ENCODE measurements at places on chromosomes 12 and 14.

GRCh38 chr12:132316497-132317232, 12.7 kb downstream of the GALNT9 start:
- DNase-seq, result no peak
- H3K27ac ChIP-seq, result no peak overlapping the region
- no peaks in the 10 kb centered on the region for H3K4me1 ChIP-seq

DNA sequence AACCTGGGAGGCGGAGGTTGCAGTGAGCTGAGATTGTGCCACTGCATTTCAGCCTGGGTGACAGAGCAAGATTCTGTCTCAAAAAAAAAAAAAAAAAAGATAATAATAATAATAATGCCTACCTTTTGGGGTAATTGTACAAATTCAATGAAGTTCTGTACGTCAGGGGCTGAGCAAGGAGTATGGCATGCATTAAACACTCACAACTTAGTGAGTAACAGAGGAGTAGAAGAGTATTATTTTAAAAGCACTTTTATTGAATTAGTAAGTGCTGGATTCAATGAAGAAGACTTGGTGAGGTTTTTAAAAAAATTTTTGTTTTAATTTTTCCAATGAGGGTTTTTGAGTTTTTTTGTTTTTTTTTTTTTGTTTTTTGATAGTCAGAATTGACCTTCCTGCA, 783.6 kb upstream of the TBX3 start:
- DNase-seq, result no peak
- H3K4me3 ChIP-seq, result no peak overlapping the region
- H3K27ac ChIP-seq, result no peak overlapping the region
- H3K4me1 ChIP-seq, result no peaks in the 10 kb centered on the region
- no peaks in the 10 kb centered on the region for H3K27me3 ChIP-seq

- H3K36me3 ChIP-seq, result no peaks in the 10 kb centered on the region
- no peak overlapping the region for H3K4me3 ChIP-seq
- no peaks in the 10 kb centered on the region for H3K4me1 ChIP-seq
- no peaks in the 10 kb centered on the region for H3K27me3 ChIP-seq
- H3K27ac ChIP-seq, result no peak overlapping the region
Measured at GRCh38 chr14:53109105-53110041, 43.8 kb downstream of the DDHD1 start.

- no peaks in the 10 kb centered on the region for H3K36me3 ChIP-seq
- H3K4me1 ChIP-seq, result peaks cover 5% of the 10 kb centered on the region
- H3K27me3 ChIP-seq, result no peaks in the 10 kb centered on the region
Measured at GRCh38 chr12:97535582-97535981, 73.0 kb downstream of the RMST start.

DNA sequence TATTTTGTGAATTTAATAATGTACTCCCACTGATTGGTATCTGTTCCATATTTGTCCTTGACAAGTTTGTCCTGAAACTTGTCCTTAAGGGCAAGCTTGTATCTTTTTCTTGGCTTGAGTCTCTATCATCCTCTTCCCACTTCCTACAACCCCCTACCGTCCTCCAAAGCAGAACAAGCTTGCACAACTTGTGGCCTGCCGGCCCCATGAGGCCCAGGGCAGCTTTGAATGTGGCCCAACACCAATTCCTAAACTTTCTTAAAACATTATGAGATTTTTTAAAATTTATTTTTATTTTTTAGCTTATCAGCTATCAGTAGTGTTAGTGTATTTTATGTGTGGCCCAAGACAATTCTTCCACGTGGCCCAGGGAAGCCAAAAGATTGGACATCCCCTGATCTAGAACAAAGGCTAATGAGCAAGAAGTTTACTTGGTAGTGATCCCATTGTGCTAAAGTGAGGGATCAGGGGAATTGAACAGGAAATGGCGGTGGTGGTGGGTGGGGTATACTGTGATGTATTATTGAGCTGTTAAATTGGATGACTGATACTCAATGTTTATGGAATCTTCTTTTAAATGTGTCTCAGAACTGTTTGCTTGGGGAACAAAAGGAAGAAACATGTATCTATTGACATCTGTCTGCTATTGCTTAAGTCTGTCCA, 37.8 kb downstream of the TMX1 start:
- DNase-seq, result no peak
- H3K36me3 ChIP-seq, result no peaks in the 10 kb centered on the region
- H3K27me3 ChIP-seq, result no peaks in the 10 kb centered on the region
- no peaks in the 10 kb centered on the region for H3K4me1 ChIP-seq
- H3K4me3 ChIP-seq, result no peak overlapping the region

DNA sequence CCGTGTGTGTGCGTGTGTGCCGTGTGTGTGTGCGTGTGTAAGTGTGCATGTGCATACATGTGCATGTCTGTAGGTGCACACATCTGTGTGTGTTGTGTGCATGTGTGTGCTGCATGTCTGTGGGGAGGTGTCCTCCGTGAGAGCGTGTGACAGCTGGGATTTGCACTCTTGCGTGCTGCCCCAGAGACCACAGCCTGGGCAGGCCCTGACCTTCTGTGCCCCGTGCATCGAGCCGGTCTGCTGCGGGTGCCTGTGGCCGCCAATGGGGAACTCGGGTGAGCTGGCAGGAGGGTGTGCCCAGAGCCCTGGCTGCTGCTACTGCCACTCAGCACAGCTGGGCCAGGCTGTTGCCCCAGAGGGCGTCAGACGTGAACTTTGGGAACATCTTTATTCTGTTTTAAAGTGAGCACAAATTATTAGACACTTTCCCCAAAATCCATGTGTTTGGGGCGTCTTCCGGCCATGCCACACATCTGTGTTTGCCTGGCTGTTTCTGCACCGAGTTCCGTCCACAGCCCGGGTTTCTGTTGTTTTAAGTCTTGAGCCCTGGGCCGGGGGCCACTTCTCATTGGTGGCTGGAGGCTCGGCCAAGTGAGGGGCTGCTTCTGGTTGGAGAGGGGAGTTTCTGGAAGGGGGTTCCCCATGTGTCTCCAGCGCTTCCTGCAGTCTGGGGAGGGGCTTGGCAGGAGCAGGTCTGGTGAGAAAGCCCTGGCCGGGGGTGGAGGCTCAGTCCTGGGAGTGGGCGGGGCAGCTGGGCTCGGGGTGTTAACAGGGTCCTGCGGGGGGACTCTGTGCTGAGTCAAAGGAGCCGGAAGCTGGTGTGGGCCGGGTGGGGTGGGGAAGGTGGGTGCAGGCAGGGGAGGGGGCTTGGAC, 7.6 kb downstream of the CEP170B start:
- H3K4me1 ChIP-seq, result peaks cover 12% of the 10 kb centered on the region
- no peaks in the 10 kb centered on the region for H3K27me3 ChIP-seq
- no peak overlapping the region for H3K4me3 ChIP-seq
- no peaks in the 10 kb centered on the region for H3K36me3 ChIP-seq

GRCh38 chr14:61186341-61187195, 94.6 kb downstream of the TMEM30B start:
- no peak overlapping the region for H3K27ac ChIP-seq
- no peaks in the 10 kb centered on the region for H3K36me3 ChIP-seq
- H3K4me1 ChIP-seq, result peaks cover 37% of the 10 kb centered on the region
- DNase-seq, result peak; percentile 16

- peaks cover 6% of the 10 kb centered on the region for H3K4me1 ChIP-seq
- H3K36me3 ChIP-seq, result no peaks in the 10 kb centered on the region
- no peak overlapping the region for H3K4me3 ChIP-seq
Measured at GRCh38 chr12:105427883-105428282, 97.4 kb downstream of the C12orf75 start.

- H3K4me1 ChIP-seq, result no peaks in the 10 kb centered on the region
- no peaks in the 10 kb centered on the region for H3K36me3 ChIP-seq
- H3K27ac ChIP-seq, result no peak overlapping the region
- no peak overlapping the region for H3K4me3 ChIP-seq
Measured at GRCh38 chr12:119589634-119590033, 3.9 kb upstream of the TMEM233 start.

DNA sequence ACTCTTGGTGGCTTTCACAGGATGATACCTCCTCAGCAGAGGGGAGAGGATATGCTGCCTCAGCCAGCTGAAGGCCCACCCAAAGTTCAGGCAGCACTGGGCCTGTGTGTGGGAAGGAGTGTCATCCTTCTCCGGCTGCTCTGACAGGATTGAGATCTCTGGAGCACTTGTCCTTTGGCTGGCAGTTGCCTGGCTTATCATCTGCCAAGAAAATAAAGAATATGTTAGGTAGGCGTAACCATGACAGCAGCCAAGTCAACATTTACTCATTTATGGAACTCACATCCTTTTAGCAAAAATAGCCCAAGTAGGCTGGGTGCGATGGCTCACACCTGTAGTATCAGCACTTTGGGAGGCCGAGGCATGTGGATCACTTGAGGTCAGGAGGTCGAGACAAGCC, 68.5 kb downstream of the PPFIBP1 start:
- peaks cover 23% of the 10 kb centered on the region for H3K4me1 ChIP-seq
- no peak overlapping the region for H3K4me3 ChIP-seq
- no peaks in the 10 kb centered on the region for H3K36me3 ChIP-seq
- H3K27me3 ChIP-seq, result no peaks in the 10 kb centered on the region
- DNase-seq, result peak; percentile 87

DNA sequence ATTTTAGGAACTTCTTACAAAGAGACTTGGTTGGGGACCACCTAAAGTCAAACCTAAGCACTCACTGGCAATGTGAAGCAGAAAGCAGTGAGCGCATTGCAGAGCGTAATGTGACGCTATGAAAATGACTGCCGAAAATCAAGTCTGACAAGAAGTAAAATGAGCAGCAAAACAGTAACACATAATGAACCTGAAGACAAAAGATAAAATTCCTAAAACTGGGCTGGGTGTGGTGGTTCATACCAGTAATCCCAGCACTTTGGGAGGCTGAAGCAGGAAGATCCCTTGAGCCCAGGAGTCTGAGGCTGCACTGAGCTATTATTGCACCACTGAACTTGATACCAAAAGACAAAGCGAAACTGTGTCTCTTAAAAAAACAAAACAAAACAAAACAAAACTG, 16.5 kb downstream of the CORO1C start:
- H3K27ac ChIP-seq, result no peak overlapping the region
- peaks cover 12% of the 10 kb centered on the region for H3K36me3 ChIP-seq
- no peak for DNase-seq
- peaks cover 16% of the 10 kb centered on the region for H3K4me1 ChIP-seq
- no peak overlapping the region for H3K4me3 ChIP-seq

DNA sequence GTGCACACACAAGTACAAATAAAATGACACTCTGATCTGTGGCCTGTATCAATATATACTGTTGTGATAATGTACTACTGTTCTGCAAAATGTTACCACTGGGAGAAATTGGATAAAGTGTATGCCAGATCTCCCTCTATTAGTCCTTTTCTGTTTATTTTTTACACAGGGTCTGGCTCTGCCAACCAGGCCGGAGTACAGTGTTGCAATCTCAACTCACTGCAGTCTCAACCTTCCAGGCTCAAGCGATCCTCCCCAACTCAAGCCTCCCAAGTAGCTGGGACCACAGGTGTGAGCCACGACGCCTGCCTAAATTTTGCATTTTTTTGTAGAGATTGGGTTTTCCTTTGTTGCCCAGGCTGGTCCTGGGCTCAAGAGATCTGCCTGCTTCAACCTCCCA, 1.9 kb downstream of the NT5DC3 start:
- H3K27ac ChIP-seq, result no peak overlapping the region
- DNase-seq, result no peak
- H3K36me3 ChIP-seq, result no peaks in the 10 kb centered on the region
- H3K4me3 ChIP-seq, result peak overlapping the region; percentile 68
- no peaks in the 10 kb centered on the region for H3K27me3 ChIP-seq

- H3K27me3 ChIP-seq, result no peaks in the 10 kb centered on the region
- H3K4me1 ChIP-seq, result peaks cover 22% of the 10 kb centered on the region
- no peak overlapping the region for H3K27ac ChIP-seq
- DNase-seq, result no peak
- no peak overlapping the region for H3K4me3 ChIP-seq
Measured at GRCh38 chr12:64170024-64170423, 52.1 kb downstream of the KICS2 start.

GRCh38 chr12:102964872-102965271, 7.4 kb downstream of the ASCL1 start:
- H3K27me3 ChIP-seq, result peaks cover 56% of the 10 kb centered on the region
- no peak for DNase-seq
- no peaks in the 10 kb centered on the region for H3K4me1 ChIP-seq
- H3K27ac ChIP-seq, result no peak overlapping the region

DNA sequence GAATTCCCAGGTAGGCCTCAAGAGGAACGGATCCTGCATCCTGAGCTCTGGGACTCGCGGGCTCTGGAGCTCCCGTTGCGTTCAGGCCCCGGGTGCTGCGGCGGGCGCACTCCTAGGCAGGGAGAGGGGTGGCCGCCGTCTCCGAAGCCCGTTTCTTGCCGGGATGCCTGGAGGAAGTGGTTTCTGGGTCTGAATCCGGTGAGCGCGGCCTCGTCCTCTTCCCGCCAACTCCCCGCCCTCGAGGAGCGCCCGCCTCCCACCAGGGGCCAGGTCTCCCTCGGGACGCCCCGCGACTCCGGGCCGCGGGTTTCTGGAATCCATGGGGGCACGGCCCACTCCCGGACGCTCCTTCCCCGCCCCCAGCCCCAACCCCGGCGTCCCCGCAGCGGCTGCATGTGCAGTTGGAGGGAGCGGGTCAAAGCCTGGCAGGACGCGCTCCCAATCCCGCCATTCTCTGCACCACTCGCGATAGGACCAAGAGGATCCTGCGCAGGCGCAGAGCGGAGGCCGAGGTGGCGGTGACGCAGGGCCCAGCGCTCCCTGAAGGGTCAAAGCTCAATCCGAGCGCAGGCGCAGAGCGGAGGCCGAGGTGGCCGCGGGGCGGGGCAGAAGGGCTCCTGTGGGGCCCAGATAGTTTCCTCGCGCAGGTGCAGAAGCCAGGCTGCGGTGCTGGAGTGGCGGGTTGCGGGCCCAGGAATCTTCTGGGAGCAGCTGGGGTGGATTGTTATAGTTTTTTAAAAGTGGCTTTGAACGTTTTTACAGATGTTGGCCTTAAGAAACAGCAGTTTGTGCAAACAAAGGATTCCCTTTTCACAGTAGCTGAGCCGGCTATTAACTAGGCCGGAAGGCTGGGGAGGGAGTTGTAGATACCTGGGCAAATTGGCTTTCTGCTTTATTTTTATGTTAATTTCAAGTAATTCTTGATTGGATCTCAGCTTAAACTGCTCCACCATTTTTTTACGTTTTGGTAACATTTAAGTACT, 796.4 kb downstream of the AACS start:
- no peaks in the 10 kb centered on the region for H3K4me1 ChIP-seq
- no peaks in the 10 kb centered on the region for H3K27me3 ChIP-seq
- H3K36me3 ChIP-seq, result no peaks in the 10 kb centered on the region

- no peak overlapping the region for H3K27ac ChIP-seq
- H3K27me3 ChIP-seq, result no peaks in the 10 kb centered on the region
- H3K4me3 ChIP-seq, result no peak overlapping the region
- H3K4me1 ChIP-seq, result no peaks in the 10 kb centered on the region
Measured at GRCh38 chr12:64122154-64122553, 99.9 kb downstream of the KICS2 start.

DNA sequence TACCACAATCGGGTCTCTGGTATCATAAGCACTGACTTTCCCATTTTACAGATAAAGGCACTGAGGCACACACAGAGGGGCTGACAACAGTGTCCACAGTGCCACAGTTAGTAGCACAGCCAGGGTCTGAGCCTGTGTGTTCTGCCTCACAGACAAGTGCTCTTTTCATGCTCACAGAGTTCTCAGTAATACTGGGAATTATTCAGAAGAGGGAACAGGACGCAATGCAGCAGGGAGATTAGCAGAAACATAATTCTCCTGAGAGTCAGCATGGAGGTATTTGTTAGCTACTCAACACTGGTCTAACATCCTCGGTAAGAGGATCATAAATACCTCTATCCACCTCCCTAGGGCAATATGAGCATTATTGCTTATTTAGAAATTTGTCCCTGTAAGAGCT, 219.3 kb upstream of the EEA1 start:
- no peaks in the 10 kb centered on the region for H3K27me3 ChIP-seq
- no peak overlapping the region for H3K27ac ChIP-seq
- no peaks in the 10 kb centered on the region for H3K4me1 ChIP-seq
- no peak for DNase-seq
- H3K4me3 ChIP-seq, result no peak overlapping the region

Measured in astrocyte (in vitro differentiated cells and primary cell).